Omental fat pad (tissue), 4 donors: ENCODE measurements at places on chromosomes 5 and 9.

GRCh38 chr5:8848997-8849594 is 696.8 kb downstream of the SEMA5A start:
- no peak for DNase-seq

- no peak for DNase-seq
Measured at GRCh38 chr9:35844628-35845270, 15.7 kb downstream of the TMEM8B start.

DNA sequence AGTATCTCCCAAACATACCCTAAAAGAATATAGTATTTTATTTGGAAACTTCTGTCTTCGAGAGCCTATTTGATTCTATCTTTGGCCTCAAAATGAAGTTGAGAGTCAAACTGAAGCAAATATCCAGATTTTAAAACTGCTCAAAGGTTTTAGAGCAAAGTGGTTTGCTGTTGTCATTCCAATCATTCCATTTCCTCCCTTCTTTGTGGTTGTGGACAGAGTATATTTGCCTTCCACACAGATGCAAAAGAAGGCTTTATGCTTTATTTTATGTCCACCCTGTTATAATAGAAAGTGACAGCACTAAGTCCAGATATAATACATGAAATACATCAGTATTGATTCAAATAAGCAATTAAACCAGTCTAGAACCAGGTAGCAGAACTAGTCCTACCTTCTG is 12.4 kb downstream of the GZMK start:
- no peak for DNase-seq

DNA sequence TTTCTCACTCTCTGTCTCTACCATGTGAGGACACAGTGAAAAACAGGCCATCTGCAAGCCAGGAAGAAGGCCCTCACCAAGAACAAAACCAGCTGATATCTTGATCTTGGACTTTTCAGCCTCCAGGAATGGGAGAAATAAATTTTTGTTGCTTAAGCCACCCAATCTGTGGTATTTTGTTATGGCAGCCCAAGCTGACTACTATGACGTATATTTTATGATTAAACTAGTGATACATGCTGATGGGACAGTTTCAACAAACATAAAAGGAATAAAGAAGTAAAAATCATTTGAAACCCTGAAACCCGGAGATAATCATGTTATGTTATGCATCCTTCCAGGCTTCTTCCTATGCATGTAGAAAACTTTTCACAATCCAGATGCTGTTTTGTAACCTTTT is 71.5 kb upstream of the ERBIN start:
- DNase-seq: no peak

DNA sequence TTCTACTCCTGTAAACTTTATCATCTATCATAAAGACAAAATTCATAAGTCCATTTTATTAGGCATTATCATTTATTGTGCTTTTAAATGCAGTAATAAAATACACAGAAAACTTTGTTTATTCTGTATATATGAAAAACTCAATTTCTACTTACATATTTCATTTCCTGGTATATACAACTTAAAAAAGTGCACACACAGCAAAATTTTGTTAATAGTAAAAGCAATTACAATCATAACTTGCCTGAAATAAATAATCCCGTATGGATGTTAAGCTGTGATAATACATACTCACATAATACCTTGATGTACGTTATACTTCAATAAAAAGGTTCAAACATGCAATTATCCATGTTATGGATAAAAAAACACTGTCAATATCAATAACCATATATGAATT is 19.2 kb downstream of the ELL2 start:
- DNase-seq: no peak

GRCh38 chr9:126965541-126966428 is 51.2 kb downstream of the RALGPS1 start:
- DNase-seq: no peak

DNA sequence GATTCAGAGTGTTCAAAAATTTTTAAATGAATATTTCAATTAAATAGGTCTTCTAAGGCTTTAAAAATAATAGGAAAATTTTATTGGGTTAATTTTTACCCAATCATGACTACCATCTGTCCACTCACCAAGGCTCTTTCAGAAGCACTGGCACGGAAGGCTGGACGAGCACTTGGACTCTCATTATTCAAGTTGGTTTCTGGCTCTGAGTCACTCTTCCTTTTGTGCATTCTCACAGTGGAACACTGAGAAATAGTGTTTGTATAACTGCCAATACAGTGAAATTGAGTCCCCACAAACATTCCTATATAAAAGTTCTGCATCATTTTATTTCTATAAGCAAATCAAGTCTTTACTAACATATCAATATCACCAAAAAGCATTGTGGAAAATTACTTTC is 1149.0 kb downstream of the EFNA5 start:
- DNase-seq: no peak

DNA sequence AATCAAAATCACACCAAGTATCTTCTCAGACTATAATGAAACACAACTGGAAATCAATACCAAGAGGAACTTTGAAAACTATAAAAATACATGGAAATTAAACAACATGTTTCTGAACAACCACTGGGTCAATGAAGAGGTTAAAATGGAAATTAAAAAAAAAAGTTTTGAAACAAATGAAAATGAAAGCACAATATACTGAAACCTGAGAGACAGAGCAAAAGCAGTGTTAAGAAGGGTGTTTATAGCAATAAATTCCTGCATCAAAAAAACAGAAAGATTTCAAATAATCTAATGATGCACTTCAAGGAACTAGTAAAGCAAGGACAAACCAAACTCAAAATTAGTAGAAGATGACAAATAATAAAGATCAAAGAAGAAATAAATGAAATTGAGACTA is 92.0 kb downstream of the TMEM232 start:
- DNase-seq: no peak

DNA sequence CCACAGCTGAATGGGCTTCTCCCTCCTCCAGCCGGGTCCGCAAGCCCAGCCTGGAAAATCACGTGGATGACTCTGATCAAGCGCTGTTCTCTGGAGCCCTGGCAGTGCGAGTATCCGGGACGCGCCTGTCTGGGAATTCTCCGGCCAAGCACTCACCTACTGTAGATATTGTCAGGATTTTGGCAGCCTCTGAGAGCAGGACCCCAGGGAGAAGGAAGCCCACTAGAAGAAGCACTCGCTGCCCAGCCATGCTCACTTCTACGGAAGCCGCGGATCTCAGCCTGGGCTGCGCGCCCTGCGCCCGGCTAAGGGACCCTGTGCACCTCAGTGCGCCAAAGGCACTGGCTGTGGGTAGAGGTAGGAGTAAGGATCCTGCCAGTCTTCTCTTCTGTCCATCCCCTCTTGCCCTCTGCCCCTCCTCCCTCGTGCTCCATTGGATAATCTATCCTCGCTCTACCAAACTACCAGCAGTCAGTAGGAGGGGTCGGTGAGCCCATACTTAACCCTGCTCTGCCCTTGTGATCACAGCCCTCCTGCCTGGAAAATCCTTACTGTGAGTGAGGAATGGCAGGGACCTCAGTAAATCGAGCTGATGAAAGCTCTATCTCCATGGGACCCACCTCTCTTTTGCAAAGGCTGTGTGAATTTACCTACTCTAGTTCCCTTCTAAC is at the start of gene UGT3A2:
Gene UGT3A2 (minus strand): TSS at position 343 of the 671 bp plus-strand sequence. CDS start 93 bp downstream, at position 250.
- no peak for DNase-seq

- DNase-seq: no peak
Measured at GRCh38 chr5:13325765-13326164, 618.7 kb downstream of the DNAH5 start.

DNA sequence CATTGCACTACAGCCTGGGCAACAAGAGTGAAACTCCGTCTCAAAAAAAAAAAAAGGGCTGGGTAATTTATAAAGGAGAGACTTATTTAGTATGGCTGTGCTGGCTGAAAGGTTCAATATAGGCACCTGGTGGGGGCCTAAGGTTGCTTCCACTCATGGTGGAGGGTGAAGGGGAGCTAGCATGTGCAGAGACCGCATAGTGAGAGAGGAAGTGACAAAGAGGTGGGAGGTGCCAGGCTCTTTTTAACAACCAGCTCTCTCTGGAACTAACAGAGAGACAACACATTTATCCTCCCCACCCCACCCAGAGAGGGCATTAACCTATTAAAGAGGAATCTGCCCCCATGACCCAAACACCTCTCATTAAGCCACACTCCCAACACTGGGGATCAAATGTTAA is 28.9 kb upstream of the SERINC5 start:
- no peak for DNase-seq

DNA sequence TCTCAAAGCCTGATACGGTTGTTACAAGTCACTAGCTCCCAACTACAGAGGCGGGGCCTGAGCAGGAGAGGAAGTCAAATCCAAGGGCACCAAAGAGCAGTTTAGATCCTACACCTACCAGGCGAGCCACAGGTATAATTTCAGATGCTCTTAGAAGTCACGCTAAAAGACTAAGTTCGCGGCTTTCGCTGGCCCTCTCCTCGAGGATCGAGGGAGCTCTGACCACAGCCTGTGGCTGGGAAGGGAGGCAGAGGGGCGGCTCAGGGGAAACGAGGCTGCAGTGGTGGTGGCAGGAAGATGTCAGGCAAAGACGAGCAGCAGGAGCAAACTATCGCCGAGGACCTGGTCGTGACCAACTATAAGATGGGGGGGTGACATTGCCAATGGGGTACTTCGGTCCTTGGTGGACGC is 48.6 kb downstream of the SEMA4D start:
- no peak for DNase-seq

DNA sequence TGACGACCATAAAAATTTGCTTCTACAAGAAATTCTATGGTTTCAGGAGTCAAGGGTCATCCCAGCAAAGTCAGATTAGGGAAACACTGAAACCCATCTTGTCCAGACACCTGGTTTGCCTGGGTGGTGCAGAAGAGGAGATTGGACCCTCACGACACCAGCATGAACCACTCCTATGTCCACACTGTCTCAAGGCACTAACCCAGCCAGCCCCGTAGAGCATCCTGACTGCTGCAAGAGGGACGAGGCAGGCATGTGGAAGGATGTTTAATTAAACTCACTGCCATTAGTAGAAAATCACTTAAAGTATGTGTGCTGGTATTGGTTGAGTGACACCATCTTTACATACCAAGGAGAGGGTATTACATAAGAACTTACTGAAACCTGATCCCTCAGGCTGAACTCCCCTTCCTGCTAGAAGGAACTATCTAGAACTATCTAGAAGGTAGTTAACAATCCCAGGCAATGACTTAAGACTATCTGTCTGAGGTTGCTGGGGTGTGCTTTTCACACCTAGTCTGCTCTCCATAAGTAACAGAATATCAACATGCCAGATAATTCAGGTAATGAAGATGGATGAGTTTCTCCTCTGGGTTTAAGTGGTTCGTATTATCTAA is 93.6 kb downstream of the SEMA6A start:
- DNase-seq: no peak

DNA sequence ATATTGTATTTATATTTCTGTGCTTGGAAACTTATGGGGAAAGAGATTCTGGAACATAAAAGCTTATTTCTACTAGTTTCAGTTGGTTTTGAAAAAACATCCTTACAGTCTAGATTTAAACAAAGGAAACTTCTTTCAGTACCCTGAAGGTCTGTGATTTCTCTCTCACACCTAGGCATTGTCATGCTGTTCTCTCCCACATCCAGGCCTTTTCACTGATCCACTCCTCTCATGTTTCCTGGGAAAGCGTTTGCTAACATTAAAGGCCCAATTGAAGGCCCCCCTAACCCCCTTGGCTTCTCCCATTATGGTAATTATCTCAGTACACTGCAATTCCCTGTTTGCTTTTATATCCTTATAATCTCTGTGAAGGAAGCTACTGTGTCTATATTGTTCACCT is 856 bp upstream of the PCDHGA3 start:
- no peak for DNase-seq

GRCh38 chr9:73143711-73144328 is 7.8 kb upstream of the ANXA1 start:
- no peak for DNase-seq

DNA sequence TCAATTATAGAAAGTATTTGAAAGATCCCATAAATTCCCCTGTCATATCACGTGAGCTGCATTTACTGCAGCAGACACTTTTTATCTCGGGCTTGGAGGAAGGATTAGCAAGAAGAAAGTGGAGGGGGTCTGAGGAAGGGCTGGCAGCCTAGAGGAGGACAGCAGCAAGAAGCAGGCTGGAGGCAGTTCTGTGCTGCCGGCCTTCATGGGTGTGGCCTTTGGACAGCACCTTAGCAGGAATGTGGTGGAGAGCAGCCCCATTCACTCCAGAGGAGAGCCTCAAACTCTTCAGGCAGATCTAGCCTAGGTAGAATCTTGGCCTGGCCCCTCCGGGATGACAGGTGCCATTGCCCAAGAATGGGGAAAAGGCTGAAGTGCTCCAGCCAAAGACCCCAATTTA is 89.8 kb upstream of the GABRP start:
- no peak for DNase-seq

GRCh38 chr5:168047669-168048111 is 243.8 kb upstream of the WWC1 start:
- no peak for DNase-seq

DNA sequence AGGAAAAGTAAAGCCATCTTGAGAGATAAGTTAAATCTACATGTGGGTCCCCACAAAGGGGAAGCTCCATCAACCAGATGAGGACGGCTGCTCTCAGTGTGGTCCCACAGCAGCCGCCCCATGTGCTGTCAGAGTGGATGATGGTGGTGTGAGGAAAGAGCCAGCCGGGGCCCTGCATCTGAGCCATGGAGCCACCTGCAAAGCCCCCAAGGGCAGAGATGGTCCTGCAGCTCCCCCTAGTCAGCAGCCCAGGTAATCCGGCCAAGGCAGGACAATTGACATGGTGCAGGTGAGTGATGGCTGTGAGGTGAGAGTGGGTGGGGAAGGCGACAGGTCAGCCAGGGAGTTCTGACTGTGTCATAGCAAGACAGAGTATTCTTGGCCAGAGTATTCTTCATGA is 458.8 kb downstream of the ICE1 start:
- no peak for DNase-seq

- DNase-seq: no peak
Measured at GRCh38 chr5:89071941-89072331, 189.0 kb upstream of the MEF2C start.

DNA sequence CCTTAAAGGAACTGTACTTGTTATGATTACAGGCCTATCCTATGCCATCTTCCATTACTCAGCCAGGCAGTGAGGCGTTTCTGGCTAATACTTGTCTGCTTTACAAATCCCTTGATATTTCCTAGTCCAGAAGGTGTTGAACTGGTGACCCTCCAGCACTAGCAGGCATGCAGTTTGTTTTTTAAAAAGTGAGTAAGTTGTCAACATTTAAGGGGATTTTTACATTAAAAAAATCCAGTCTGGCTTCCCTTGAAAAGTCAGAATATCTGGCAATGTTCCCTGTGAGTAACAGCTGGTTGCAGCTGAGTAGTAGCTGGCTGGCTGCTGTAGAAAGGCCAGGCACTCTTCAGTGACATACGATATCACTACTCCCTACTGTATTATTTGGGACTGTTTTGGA is 21.8 kb downstream of the GRIN3A start:
- no peak for DNase-seq
